Fibroblast of mammary gland (primary cell): ENCODE measurements at places on chromosomes 2 and 18.
A peak's percentile ranks its signal among the peaks of the same experiment; 100 is the strongest.

- DNase-seq: no peak
Observed at GRCh38 chr2:105397953-105398335, 907 bp downstream of the FHL2 start.

DNA sequence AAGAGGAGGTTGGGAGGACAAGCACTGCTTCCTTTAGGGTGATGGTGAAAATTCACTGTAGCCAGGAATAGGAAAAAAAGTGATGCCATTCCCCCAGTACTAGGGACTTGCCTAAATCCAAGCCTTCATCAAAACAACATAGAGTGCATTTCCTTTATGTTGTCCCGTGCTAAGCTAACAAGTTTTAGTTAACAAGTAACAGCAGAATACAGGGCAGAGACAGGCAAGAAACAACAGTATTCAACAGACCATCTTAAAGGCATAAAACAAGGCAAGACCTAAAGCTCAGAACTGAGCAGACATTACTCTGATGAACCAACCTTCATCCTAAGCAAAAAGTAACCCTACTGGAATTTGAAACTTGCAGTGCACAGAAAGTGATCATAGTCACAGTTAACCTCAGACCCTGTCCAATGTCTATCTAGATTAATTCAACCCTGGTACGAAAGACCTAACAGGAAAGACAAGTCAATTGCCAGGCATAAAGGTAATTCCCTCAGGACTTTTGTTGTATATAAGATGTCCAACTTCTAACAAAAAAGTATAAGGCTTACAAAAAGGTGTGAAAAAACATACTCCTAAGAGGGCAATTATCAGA lies 34.4 kb upstream of the GALNT1 start:
- DNase-seq: no peak

DNA sequence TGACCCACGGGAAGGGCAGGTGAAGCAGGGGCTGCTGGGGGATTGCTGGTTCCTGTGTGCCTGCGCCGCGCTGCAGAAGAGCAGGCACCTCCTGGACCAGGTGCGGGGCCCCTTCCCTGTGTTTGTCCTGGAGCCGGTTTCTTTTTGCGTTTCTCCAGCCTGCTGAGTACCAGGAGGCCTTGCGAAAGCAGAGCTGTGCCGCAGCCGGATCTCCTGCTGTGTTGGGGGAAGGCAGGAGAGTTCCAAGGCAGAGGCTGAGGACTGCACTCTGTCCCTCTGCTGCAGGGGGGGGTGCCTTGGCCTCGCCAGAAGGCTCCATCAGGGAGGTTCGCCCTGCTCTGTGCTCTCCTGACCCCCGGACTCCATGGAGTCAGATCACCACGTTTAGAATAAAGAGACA lies 2.8 kb downstream of the CAPN10 start:
- DNase-seq: no peak

GRCh38 chr2:181787310-181788048 lies 104.1 kb upstream of the ITPRID2 start:
- DNase-seq: no peak

GRCh38 chr2:185299867-185300266 lies 438.7 kb upstream of the FSIP2 start:
- no peak for DNase-seq

DNA sequence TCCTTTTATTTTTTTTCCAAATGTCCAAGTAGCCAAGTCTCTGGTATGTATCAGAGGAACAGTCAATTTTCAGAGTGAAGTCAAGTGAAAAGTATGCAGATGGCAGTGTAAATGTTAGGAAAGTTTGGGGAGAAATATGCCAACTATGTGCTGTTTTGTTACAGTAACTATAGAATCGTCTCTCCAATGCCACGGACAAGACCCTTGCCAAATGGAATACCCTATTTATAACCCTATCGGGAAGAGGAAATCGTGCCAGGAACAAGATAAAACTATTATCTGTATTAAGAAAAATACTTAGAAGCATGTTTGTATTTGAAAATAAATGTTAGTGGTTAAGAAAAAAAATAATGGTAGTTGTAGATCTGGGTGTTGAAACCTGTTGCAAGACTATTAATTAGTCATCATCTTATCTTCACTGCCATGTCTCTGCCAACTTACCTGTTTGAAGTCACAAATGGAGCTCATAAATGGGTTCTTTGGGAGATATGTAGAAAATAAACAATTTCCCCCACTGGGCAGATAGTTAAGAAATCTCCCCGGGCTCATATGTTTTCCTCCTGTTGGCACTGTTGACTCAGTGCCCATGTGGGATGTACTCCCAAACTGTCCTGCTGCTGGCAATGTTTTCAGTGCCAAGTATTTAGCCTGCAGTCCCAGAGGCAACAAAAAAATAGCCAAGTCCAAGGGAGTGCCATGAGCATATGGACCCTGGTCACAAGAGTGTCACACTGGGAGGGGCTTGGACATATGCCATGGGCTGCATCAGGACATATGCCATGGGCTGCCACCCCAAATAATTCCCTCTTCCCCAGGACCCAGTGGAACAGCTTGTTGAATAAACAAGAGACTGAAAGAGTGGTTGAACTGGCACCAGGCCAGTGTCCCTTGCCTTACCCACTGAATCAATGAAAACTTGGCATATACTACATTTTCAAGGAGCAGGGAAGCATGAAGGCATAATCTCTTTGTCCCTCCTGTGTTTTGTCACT lies 366.9 kb downstream of the OSR1 start:
- peak; percentile 51 for DNase-seq

GRCh38 chr18:22286585-22286984 lies 117.2 kb downstream of the GATA6 start:
- DNase-seq: no peak

- DNase-seq: peak; percentile 98
Observed at GRCh38 chr18:25298853-25299274, 53.1 kb downstream of the ZNF521 start.

DNA sequence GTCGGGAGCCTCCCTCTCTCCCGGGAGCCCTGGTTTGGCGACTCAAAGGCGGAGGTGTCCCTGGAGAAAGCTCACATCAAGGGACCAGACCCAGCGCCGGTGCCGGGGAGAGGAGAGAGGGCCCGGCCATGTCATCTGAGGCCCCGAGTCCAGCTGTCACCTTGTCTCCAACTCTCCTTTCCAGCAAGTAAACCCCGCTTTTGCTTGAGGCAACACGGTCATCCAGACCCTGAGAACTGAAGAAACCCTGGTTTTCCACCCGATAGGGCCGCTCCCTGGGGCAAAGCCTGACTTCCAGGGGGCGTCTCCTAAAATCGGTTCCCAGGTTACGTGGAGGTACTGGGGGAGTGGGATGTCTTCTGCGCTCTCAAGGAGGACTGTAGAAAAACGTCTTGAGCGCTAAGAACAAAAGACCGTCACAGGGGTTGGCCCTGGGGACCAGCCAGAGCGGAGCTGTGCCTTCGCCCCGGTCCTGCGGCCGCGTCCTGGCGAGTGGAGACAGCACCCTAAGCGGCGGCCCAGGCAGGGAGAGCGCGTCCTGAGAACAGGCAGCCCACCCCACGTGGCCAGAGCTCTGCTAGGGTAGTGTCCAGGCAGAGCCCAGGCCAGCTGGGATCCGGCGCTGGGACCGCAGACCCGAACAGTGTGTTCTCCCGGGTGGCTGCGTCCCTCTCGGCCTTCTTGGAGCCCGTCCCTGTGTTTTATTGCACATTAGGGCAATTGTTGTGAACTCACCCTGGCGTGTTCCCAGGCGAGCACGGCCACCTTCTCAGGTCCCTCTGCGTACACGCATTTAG lies 55.7 kb downstream of the TMEM18 start:
- no peak for DNase-seq

- DNase-seq: no peak
Observed at GRCh38 chr2:236204953-236205352, 36.8 kb upstream of the GBX2 start.

DNA sequence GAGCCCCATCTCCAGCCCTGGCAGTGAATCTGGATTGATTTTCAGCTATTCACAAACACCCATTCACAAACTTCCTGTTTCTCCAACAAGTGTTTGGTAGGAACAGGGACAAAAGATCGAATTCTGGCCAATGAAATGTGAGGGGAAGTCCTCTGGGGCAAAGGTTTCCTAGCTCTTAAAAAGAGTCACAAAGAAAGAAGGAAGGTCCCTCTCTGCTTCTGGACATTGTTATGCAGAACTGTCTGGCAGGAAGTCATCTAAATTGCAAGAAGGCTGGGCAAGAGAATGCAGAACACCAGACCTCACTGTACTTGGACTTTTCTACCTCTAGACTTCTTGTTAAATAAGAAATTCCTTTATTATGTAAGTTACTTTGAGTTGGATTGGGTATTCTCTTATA lies 137.3 kb downstream of the CCDC148 start:
- no peak for DNase-seq

DNA sequence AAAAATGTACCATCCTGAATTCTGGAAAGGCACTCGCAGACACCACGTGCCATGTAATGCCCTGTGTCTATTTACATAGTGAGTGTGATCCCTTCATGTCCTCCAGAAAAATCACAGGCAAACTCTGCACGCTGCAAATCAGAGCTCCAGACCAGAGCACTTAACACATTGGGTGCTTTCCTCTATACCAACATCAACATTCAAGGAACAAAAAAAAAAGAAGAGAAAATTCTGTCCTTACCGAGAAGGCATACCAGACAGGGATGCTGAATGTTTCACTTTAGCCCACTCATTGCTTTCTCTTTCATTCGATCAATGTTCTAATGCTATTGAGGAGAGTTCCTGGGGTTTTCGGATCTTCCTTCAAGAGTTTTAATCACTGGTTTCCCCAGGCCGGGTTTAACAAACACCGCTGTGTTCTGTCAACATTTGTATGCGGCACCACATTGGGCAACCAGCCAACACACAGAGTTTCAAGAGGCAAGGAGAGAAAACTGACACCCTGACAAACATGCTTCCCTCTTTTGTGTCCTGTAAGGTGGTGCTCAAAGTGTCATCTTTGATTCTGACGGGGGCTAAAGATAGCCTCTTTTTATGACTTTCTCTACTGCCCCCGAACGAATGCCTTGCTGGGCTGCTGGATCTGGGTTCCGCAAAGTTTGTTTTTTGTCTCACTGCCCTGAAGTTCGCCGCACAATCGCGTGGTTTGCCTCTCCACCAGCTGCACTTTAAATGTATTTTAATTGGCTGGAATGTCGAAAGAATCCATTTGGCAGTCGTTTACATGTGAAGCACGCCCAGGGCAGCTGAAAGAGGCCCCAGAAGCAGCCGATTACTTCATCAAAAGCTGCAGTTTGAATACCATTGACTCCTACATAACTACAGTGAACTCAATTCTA lies 106.4 kb upstream of the NCKAP5 start:
- peak; percentile 52 for DNase-seq

- DNase-seq: no peak
Observed at GRCh38 chr18:31723639-31723989, 37.1 kb downstream of the SLC25A52 start.

GRCh38 chr2:197097578-197098366 lies 171.3 kb upstream of the PGAP1 start:
- DNase-seq: peak; percentile 85

DNA sequence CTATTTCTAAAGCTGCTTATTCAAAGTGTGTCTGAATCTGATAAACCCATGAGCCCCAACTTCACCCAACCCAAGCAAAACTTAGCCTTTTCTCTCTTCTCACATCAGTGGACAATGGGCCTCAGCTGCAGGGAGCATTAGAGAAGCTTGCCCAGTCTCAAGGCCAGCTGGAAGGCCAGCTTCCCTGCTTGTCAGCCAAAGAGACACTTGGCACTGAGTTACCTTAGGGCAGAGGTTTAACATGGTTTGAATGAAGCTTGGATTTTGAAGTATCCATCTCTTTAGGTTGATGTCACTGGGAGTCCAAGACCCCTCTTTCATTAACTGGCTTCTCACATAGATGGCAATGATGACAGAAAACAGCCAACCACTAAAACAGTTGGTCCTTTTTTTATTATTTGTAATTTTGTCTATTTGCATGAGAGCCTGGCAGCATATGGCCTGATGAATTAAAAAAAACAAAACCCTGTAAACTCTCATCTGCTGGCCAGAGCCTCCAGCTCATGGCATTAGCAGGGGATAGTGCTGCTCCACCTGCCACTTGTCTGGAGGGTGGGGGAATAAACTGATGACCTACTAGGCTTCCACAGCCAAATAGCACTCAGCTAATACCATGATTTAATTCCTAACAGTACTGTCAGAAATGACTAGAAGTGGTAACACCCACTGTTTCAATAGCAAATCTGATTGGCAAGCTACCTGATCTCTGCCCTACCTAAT lies 137.0 kb downstream of the UBE2E3 start:
- DNase-seq: no peak

GRCh38 chr18:3345452-3345851 lies 83.5 kb downstream of the MYL12B start:
- DNase-seq: peak; percentile 56

GRCh38 chr2:104092886-104093285 lies 761.0 kb upstream of the POU3F3 start:
- peak; percentile 34 for DNase-seq

- DNase-seq: no peak
Observed at GRCh38 chr2:233837694-233838229, 16.6 kb downstream of the HJURP start.

DNA sequence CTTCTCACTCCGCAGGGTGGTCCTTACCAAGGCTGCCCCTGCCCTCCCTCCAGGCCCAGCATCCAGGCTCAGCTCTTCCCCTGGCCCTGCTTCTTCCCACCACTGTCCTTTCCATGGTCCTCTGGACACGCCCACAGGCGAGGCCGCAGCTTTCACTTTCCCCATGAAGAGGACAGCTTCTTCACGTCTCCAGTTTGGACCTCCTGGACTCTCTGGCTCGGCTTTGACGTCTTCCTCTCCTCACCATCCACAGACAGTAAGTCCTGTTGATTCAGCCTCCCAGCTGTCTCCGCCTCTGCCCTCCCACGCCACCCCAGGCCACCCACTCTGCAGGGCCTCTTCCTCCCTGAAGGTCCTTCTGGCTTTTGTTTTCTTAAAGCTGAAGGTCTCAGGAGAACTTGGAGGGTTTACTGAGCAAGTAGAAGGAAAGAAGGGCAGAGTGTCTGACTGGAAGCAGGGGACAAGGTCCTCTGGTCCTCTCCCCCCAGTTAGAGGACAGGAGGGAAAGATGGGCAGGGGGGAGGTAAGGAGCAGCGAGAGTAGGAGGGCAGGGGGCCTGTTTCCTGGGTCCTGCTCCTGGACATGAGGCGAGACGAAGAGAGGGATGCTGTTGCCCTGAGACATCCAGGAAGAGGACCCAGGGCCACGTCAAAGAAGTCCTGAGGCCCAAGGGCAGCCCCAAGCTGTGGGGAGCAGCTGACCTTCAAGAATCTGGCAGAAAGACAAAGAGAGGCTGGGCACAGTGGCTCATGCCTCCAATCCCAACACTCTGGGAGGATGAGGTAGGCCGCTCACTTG lies 24.7 kb upstream of the NMUR1 start:
- peak; percentile 75 for DNase-seq

- no peak for DNase-seq
Observed at GRCh38 chr2:239467956-239468490, 67.2 kb upstream of the HDAC4 start.

GRCh38 chr2:201900362-201900761 lies 94.0 kb downstream of the CDK15 start:
- DNase-seq: no peak
